ENCODE measurements at places on chromosomes 6 and 20.

DNA sequence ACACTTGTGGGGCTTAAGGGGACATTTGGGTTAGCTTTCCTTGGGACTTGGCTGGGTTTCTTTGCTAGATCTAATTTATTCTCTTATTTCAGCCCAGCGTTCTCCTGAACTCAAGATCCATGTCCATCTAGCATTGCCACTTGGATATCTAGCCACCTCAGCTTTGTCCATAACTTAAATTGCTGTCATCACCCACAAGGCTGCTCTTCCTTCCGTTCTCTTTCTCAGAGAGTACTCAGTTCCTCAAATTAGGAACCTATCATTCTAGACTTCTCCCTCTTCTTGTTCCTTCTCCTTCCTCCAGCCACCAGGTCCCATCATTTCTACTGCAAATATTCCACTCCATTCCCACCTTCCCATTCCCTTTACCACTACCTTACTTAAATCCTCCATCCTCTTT lies 4.3 kb downstream of the SMIM26 start:
- no peak for DNase-seq

DNA sequence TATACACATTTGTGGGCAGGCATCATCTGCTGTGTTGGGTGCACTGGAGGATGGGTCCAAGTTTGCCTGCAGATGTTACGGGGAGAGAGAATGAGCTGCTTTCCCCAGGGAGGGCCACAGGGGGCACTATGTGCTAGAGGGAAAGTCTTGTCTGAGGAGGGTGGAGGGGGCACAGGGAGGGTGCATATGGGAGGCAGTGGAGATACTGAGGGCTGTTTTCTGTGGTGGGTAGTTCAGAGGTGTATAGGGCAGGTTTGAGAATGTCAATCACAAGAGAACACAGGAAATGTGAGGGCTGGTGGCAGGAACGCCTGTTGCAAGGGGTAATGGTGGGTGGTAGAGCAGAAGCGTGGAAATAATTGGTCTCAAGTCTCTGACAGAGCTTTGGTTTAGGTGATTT lies 7.7 kb upstream of the PTPRA start:
- DNase-seq = no peak

DNA sequence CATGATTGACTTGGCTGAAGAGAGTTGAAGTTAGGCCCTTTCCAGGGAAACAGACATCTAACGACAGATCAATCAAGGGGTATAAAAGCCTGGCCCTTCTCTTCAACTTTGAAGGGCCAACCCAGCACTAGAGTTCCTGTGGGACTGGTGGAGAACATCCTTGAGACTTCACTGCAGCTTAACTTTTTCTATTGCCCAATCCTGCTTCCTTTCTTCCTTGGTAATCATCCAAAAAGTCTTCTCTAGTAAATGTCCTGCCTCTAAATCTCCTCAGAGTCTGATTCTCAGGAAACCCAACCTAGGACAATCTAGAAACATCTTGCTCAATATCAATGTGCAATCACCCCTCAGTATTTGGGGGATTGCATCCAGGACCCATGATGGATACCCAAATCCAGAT lies 1.9 kb downstream of the MKKS start:
- DNase-seq = no peak

DNA sequence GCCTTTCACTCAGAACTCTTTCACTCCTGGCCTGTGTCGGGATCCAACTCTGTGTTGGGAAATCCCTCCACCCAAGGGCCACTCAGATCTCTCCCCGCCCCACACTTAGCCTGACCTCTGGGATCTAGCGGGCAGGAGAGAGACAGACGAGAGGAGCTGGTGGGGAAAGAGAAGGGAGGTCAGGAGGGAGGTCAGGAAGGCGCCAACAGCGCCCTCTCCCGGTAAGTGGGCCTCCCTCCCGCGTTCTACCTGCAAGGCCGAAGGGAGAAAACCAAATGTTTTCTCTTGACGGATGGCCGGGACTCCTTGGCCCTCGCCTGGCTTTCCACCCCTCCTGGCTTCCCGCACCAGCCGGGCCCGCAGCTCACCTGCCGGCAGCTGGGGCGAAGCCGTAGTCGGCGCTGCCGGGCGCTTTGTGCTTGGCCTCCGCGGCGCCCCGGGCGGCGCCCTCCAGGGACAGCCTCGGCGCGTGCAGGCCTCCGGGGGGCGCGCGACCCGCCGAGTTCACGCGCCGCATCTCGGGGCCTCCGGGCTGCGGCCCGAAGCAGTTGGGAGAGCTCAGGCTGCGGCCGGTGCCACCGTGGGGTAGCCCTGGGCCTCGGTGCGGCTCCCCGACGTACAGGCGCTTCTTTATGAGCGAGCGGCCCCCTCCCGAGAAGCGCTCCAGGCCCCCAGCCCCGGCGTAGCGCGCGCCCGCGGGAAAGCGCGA lies 38.2 kb downstream of the C6orf132 start:
- peak; percentile 24 for DNase-seq

DNA sequence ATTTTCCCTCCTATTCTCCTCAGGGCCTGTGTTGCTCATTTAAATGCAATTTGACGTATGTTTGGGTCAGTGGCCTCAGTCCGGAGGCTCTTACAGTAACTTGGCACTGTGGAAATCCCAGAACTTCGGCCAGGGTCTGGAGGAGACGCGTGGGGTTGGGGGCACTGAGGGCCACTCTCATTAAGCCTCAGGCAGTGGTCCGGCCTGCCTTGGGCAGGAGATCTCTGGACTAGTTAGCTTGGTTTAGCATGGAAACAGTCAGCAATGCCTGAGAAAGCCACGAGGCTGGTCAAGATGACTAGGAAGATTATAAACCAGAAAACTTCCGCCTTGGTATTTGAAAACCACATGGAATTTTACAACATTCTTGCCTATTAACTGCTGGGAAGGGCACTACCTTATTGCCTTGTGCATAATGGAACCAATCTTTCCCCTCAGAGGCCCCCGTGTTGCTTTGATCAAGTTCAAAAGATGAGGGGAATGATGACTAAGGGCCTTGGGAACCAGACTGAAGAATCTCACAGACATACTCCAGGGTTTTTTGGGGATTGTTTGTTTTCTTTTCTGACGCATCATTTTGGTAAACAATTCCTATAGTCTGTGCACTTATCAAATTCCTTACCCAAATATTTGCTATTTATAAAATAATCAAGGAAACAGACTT lies 206.0 kb upstream of the PREP start:
- DNase-seq = peak; percentile 62

- peak; percentile 56 for DNase-seq
Measured at GRCh38 chr6:155158030-155158843, 105.6 kb upstream of the CLDN20 start.

DNA sequence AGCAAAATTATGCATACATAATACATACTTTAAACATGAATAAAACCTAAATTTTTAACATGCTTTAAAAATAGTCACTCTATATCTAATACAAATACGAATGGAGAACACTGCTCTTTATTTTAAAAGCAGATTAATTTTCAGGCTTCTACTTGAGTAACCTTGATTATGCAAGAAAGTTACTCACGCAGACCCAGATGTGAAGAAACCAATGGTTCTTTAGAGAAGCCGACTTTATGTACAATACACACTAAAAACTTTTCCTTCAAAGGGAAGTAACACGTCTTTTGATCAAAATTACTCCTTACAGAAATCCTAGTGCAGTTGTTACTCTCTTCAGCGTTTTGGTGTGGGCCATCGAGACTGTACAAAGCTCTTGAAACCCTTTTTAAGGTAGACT lies 136.9 kb upstream of the SLC22A16 start:
- no peak for DNase-seq

- peak; percentile 57 for DNase-seq
Measured at GRCh38 chr6:108621117-108621516, 60.4 kb downstream of the FOXO3 start.

DNA sequence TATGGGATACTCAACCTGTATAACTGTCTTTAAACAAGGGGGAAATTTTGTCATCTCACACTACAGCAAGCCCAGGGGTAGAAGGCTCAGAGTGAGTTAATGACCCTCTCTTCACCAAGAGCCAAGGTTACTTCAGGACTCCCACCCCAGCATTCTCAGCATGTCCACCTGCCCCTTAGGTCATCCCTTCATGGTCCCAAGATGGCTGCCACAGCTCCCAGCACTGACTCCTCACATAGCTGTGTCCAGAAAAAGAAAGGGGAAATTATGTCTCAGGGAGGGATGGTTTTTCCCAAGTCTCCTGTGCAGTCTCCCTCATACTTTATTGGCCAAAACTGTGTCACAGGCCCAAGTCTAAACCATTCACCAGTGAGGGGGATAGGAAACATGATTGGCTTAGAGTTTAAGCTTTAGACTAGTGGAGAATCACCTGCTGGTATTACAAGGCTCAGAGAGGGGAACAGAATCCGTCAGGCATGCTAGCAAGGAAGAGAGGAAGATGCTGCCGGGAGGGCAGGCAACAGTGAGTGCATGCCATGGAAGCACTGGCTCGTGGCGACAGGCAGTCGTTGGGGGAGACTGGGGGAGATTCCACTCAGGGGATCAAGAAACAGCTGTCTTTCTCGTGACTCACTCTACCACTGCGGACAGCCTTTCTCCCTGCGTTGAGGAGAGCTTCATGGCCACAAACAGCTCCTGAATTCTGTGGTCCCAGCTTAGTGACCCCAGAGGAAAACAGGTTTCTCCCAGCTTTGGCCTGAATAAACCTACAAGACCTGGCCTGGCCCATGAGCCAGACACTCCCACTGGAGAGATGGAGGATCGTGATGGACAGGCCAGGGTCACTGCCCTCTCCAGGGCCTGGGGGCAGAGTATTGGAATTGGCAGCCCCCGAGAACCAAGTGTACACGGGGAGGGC lies 37.2 kb downstream of the HM13 start:
- no peak for DNase-seq

GRCh38 chr6:128731249-128732165 lies 151.4 kb upstream of the LAMA2 start:
- DNase-seq = peak; percentile 60

DNA sequence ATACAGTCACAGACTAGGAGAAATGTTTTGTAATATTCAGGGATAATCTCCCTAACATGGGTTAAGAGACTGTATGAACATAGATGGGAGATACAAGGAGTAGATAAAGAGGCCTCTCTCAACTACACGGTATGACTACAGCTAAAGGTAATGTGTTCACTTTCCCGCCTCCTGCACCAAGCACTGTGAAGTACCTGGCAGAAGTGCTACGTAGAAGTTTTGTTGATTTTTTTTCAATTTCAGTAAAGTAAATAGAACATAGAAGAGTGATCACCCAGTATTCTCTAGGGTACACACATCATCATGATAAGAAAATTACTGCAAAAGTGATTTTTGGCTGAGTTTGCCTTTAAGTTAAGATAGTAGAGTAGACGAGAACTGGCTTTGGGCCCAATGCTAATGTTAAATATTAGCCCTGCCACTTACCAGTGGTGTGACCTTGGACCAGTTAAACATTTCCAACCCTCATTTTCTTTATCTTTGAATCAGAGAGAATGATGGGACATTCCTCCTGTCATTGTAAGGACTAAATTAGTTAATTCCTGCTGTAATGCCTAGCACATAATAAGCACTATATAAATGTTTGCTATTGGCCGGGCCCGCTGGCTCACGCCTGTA lies 183.6 kb downstream of the COL9A1 start:
- no peak for DNase-seq

DNA sequence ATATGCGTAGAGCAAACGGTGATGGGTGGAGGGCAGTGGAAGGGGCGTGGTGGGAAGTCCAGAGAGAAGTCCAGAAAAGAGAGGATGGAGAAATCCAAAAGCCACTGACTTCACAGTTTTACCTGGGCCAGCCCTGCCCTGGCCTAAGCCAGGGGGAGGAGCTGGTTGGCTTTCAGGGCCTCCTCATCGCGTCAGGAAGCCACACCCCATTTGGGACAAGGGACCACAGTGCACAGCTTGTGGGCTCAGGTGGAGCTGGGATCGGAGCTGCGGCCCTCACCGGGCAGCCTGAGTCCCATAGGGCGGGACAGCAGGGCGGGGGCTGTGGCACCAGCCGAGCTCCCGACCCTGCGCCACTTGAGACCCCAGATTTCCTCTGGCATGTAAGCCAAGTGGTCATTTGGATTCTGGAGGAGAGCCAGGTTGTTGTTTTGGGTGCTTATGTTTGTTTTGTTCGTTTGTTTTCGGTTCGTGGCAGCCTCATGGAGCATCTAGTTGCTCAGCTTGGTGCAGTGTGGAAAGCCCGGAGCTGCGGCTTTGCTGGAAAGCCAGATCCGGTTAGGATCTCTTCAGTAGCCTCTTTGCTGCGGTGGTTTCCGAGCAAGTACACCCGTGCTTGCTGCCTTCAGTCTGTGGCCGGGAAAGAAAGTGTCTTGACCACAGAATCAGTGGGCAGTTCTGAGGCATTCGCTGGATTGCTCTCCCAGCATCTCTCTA lies 42.2 kb downstream of the RIOK1 start:
- no peak for DNase-seq

GRCh38 chr6:35776364-35777215 lies at the start of gene CLPSL2:
TSS of gene CLPSL2 (plus strand) at chr6:35776598. CDS start at chr6:35776619, 21 bp downstream.
- no peak for DNase-seq

DNA sequence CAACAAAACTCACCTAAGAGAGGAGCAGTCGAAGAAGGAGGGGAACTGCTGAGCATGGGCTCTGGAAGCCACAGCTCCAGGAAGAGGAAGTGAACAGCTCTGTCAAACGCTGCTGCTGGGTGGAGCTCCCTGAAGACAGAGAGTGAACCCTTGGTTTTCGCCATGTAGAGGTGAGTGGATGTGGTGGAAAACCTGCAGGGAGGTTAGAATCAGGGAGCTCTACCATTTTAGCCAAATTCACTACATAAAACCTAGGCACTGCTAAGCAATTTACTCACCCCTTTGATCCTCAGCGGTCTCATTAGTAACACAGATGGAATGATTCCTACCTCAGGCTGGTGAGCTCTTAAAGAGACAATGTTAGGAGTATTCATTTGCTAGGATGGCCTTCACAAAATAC lies 19.4 kb upstream of the TFAP2A start:
- DNase-seq = no peak

DNA sequence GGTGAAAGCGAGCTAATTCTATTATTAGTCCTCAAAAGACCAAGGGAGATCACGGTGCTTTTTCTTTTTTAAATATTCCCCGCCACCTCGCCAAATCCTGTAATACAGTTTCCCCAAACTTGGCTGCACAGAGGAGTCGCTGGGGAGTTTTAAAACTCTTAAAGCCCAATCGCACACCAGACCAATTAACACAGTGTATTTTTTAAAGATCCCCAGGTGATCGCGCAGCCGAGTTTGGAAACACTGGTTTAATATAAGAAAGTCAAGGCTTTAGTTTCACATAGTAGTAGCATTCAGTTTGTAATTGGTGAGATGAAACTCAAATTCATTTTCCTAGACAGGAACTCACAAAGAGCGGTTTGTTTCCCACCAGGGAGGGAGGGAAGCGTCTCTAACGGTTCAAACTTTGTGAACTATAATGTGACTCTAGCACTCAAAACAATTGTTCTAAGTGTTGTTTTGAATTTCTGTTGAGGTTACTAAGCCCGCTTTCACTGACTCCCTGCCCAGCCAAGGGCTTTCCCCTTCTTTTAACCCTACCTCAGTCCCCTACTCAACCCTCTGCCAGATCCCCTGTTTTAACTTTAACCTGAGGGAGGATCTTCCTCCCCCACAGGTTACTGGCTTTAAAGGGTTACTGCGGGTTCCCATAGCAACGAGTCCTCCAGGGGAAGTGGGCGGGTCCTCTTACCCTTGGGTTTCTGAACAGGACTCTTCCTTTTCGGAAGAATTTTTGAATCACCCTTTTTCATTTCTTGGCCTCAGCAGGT lies 25.7 kb upstream of the BTBD3 start:
- DNase-seq = peak; percentile 55

- DNase-seq = no peak
Measured at GRCh38 chr6:144898741-144899140, 613.6 kb downstream of the UTRN start.
